ENCODE measurements at places on chromosomes 6 and 20. TPM values are rescaled to one million over a fixed set of nuclear protein-coding genes. Genes with fewer than 3 reads are reported as not detected.

The IRF4 gene
- 809 TPM for total RNA-seq

The BPIFB3 gene
- total RNA-seq: not detected

The EFCAB8 gene
- total RNA-seq: 0.52 TPM

The STK4 gene
- total RNA-seq: 149 TPM

The ATP6V1G2 gene
- 7.4 TPM for total RNA-seq

The TPD52L1 gene
- 1.6 TPM for total RNA-seq

The CDSN gene
- total RNA-seq: not detected

Data from activated naive CD4-positive, alpha-beta T cell treated with anti-CD3 and anti-CD28 coated beads, Interleukin-2, amount 50 U/mL, for 72 hours (primary cell).